ENCODE measurements at places on chromosomes 11 and 22. TPM values are rescaled to one million over a fixed set of nuclear protein-coding genes. Genes with fewer than 3 reads are reported as not detected.

- no peak for DNase-seq
These were observed 478.1 kb upstream of the CHORDC1 start for GRCh38 chr11:90700789-90701439.

The POTEH gene
- not detected for polyA plus RNA-seq

The SPDYC gene
- not detected for polyA plus RNA-seq

- DNase-seq: no peak
These were observed at the start of gene LGALS12 for GRCh38 chr11:63505857-63506528. Gene LGALS12 (plus strand): TSS chr11:63506084. CDS start chr11:63506459, 375 bp downstream.

The NAALADL1 gene
- polyA plus RNA-seq: 14.3 TPM

DNA sequence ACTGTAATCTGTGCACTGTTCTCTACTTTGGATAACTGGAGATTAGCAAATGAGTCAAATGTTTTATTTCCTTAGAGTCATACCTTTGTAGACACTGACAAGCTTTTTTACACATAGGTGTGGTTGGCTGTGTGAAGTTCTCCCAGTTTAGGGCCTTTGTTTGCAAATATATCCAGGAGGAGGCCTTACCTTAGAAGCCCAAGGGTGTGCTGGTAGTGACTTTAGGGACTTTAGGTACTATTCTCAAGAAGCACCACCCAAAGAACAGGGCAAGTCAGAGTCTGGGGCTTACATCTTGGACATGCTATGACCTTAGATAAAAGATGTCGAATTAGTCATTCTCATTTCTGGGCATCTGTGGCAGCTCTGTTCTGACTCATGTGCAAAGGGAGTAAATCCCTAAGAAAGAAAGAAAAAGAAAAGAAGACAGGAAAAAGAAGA lies 4.8 kb upstream of the FAR1 start:
- DNase-seq: no peak

GRCh38 chr11:61477727-61478148 lies 30.8 kb upstream of the LRRC10B start:
- peak; percentile 31 for DNase-seq

DNA sequence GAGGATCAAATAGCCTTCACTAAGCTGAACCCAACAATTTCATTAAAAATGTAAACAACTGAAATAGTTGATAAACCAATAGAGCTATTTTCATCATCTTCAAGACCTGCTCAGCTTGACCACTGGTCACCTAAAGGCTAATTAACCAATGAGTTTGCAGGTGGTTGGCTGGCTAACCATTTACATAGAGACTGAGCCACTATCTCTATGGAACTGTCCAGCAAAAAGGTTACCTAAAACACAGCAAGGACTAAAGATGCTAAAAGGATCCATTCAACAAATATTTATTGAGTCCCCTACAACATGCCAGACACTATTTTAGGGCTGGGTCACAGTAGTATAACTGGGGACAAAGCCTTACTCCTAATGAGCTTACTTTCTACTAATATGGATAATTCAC lies 123.8 kb downstream of the CD44 start:
- no peak for DNase-seq

The TTC36 gene
- polyA plus RNA-seq: 0.41 TPM

The FXYD2 gene
- 16.9 TPM for polyA plus RNA-seq

DNA sequence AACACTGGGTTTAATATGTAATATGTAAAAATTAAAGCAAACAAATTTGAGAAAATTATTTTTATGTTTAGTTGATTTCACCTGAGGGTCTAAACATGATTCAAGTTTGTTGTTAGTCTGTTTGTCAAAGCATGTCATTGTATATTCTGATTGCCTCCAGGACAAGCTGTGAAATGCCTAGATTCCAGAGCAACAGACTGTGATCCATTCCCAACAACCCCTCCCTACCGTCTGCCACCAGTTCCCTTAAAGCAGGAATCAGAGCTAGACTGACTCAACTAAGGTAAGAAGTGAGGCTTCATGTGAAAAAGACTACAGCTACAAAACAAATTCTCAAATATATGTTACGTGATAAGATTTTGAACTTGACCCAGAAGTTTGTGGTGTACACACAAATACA lies 304.2 kb downstream of the RAB38 start:
- no peak for DNase-seq

GRCh38 chr11:8230178-8230859 lies 33.4 kb downstream of the LMO1 start:
- no peak for DNase-seq

The IGLL5 gene
- 0.33 TPM for polyA plus RNA-seq

- DNase-seq: peak; percentile 60
These were observed 6.7 kb upstream of the BRSK2 start for GRCh38 chr11:1382831-1383607.

DNA sequence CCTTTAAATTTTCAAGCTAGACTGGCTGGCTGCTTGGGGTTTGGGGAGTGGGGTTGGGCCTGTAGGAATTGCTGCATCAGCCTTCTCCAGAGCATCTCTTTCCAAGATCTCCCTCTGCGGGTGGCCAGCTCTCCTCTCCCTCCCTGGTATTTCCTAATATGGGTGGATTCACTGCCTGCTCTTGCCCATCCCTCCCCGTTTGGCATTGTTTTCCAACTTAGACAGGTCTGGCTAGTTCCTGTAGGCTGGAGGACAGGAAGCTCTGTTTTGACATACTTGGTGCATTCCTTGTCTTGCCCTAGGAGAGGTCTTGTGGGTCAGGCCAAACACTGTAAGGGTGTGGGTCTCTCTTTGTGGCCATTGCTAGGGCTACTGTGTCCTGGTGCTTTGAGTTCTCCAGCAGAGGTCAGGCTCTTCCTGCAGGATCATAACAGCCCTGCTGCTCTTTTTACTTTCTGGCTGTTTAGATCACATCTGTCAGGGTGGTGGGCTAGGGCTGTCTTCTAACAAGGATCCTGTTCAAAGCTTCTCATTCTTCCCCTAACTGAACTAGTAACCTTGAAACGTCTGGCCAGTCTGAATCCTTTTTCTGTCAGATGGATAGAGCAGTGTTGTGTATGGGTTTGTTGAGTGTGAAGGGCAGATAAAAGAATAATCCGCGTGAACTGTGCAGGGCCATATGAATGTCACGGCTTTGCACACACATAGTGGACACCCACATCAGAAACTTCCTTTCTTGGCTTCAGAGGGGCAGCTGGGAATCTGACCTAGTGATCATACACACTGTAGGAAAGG lies 18.3 kb upstream of the MICALL1 start:
- no peak for DNase-seq

DNA sequence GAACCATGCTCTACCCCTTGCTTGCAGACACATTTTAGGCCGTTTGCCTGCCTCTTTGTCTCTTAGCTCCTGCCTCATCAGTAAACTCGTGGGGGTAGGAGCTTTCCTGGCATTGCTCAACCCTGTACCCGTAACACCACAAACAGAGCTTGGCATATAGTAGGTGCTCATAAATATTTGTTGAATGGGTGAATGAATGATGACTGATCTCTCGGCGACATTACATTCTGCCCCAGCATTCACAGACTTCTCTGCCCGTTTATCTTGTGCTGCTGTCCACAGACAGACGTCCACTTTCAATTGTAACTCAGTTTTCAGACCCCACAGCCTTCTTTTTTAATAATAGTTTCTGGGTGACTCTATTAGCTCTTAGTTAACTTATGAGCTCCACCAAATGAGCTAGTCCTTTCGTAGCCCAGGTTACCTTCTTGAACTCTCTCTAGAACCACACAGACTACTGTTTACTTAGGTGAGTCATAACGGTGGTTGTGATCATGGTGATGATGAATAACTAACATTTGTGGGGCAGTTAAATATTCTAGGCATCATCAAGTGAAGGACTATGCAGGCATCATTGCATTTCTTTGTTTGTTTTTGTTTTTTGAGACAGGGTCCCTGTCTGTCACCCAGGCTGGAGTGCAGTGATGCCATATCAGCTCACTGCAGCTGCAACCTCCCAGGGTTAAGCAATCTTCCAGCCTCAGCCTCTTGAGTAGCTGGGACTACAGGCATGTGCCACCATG lies 188.4 kb downstream of the ADAMTS15 start:
- DNase-seq: no peak

GRCh38 chr11:121391914-121392313 lies 60.2 kb upstream of the SORL1 start:
- no peak for DNase-seq

- DNase-seq: no peak
These were observed 22.6 kb downstream of the APLNR start for GRCh38 chr11:57214494-57214893.

DNA sequence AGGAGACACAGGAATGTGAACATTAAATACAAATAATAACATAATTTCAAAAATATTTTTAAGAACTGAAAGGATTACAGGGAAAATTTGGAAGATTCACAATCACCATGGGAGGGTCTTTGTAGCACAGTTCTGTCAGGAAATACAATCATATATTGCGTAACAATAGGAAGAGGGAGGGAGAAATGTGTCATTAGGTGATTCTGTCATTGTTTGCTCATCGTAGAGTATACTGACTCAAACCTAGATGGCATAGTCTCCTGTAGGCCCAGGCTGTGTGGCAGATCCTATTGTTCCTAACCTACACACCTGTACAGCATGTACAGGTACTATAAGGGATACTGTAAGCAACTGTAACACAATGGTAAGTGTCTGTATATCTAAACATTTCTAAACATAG lies 330.4 kb downstream of the BRD1 start:
- DNase-seq: no peak

DNA sequence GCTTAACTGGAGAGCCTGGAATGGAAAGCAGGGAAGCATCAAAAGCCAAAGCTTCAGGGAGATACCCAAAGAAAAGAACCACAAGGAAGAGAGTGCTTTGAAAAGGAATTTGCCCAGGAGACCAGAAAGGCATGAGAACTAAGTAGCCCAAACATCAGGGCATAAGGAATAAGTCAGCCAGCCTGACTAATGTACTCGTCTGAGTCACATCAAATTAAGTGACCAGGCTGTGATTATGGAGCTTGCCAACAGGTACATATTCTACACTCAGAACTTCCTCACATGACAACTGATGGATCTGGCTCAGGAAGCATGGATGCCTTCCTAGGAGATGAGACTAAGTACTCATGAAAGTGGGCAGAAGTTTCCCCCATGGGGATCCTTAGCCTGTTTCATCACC lies 366.7 kb downstream of the BUD13 start:
- DNase-seq: no peak

The CASP5 gene
- polyA plus RNA-seq: not detected

- no peak for DNase-seq
These were observed 48.2 kb downstream of the UBASH3B start for GRCh38 chr11:122703541-122704272.

- no peak for DNase-seq
These were observed 133.3 kb downstream of the ATXN10 start for GRCh38 chr22:45804986-45805325.

The NLRP10 gene
- not detected for polyA plus RNA-seq

DNA sequence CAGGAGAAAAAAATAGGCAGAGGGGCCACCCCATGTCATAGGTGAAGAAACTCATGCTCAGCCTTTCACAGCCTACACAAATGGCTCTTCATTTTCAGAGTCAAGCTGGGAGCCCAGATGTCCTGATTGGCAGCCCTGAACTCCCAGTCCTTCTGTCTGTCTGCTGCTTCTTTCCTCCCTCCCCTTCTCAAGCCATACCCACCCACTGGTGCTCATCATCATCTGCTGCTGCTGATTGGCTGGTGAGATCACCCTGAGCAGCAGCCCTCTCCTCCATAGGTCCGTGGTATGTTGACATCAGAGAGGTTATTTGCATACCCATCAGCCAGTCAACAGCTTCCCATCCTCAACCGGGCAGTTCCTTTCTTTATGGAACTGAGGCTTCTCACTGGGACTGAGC lies 46.1 kb upstream of the PRDM11 start:
- DNase-seq: peak; percentile 14
